Stimulated activated CD4-positive, alpha-beta T cell treated with anti-CD3 and anti-CD28 coated beads, Interleukin-4, amount 100 ng/mL, for 48 hours (primary cell): ENCODE measurements at places on chromosomes 5 and 9.

GRCh38 chr5:123997064-123997461 is 485.1 kb downstream of the CSNK1G3 start:
- no peak for DNase-seq

DNA sequence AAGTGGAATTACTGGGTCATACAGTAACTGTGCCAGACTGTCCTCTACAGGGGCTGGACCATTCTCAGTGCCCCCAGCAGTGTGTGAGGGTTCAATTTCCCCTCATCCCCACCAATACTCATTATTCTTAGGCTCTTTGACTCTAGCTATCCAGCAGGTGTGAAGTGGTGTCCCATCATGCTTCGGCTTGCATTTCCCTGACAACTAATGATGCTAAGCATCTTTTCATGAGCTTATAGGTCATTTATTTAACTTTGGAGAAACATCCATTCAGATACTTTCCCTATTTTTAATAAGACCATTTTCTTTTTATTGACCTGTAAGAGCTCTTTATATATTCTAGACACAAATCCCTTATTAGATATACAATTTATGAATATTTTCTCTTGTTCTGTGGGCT is 63.6 kb downstream of the ADAMTS2 start:
- DNase-seq, result no peak

GRCh38 chr5:168312606-168313295 is 21.3 kb downstream of the WWC1 start:
- no peak for DNase-seq

- no peak for DNase-seq
Measured at GRCh38 chr5:53537711-53538110, 22.7 kb upstream of the NDUFS4 start.

DNA sequence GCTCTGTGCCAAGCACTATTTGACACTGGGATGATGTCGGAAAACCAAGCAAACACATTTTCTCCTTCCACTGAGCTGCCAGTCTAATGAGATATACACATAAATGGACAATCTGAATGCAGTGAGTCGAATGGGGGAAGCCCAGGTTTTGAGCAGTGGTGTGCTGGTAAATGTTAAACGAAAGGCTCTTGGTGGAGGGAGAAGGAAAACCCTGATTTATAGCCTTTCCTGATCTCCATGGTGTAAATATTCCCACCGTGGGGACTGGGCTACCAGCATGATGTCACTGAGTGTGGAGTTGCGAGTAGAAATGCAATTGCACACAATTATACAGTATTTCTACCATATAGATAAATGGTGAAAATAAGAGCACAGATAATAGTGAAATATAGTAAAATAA is 5.0 kb upstream of the GSN start:
- no peak for DNase-seq

GRCh38 chr9:129496473-129497004 is 124.4 kb downstream of the C9orf50 start:
- peak; percentile 76 for DNase-seq

GRCh38 chr5:106454651-106455415 is 1215.9 kb downstream of the EFNA5 start:
- DNase-seq, result no peak

- DNase-seq, result no peak
Measured at GRCh38 chr9:123290764-123291163, 22.4 kb upstream of the STRBP start.

- no peak for DNase-seq
Measured at GRCh38 chr5:142259758-142260157, 65.1 kb downstream of the SPRY4 start.

GRCh38 chr9:110064803-110065202 is 143.2 kb downstream of the C9orf152 start:
- no peak for DNase-seq

DNA sequence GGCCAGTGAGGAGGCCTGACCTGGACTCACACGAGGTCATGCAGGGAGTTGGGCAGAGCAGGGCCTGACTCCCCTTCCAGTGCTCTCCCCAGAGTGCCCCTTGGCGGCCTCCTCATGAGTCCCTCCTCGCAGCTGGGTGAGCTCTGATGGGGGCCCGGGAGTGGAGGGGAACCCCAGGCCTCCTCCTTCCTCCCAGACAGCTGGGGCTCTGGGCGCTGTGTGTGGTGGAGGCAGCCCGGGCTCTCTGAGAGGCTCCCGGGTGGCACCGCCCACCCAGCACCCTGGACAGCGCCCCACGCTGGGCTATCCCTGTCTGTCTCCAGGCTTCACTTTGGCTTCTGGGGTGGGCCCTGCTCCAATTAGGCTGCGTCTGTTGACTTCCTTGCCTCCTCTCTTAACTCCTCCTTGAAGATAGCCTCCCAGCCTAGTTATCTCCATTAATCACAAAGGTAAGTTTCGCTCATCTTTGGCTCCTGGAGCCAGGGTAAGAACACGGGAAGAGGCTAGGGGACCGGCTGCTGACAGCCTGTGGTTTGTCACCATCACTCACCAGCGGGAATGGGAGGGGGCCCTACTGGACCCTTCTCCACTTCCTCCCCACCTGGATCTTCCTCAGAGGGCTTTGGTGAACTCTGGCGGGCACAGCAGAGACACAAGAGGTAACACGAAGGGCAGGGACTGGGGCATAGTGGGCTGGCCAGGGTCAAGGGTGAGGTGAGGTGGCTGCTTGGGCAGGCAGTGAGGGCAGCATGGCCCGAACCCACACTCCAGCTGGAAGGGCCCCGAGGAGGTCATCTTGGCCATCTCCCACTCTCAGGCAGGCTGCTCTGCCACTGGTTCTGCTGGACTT is 13.1 kb downstream of the PSD2 start:
- DNase-seq, result peak; percentile 23

GRCh38 chr5:142036918-142037317 is 24.1 kb upstream of the GNPDA1 start:
- no peak for DNase-seq

- no peak for DNase-seq
Measured at GRCh38 chr5:148467958-148468357, 84.2 kb downstream of the FBXO38 start.

DNA sequence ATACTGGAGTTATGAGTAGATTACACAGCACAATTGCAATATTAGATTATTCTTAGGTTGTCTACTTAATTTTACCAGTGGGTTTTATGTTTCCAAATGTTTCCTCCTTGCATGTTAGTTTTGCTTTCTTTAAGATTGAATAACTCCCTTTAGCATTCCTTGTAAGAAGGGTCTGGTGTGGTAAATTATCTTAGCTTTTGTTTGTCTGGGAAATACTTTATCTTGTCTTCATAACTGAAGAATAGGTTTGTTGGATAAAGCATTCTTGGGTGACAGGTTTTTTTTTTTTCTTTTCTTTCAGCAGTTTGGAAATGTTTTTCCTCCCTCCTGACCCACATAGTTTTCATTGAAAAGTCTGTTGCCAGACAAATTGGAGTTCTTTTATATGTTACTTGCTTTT is 531.1 kb downstream of the ANXA1 start:
- DNase-seq, result no peak

DNA sequence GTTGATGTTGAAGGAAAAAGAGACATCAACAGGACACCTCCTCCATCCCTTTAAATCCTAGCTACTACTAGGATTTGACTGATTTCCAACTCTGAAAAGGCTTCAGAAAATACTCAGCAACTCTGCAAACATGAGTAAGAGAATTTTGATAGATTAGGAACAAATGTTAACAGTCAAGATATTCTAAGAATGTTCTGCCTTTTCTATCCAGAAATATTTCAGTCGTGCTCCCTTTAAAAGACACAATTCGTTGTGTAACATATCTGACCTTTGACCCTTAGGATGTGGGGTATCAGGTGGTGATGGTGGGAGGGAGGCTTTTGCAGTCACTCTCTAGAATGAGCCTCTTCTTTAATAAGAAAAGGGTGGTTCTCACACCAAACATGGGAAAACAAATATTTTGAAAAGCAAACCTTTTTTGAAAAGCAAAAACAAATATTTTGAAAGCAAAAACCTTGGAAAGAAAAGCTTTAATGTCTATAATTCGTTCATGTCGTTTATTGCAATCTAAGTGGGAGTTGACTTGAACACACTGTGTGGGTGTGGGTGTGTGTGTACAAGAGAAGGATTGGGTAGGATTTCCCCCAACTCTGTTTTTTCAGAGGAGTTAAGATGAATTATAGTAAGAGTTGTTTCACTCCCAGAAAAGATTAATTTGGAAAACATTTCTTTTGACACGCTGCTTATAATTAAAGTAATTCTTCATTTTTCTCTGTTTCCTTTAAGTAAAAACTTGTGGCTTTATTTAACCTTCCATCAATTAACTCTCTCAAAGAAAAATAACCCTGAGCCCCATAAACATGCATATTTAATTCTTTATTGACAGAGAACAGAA is 152.8 kb downstream of the TMEM167A start:
- no peak for DNase-seq

DNA sequence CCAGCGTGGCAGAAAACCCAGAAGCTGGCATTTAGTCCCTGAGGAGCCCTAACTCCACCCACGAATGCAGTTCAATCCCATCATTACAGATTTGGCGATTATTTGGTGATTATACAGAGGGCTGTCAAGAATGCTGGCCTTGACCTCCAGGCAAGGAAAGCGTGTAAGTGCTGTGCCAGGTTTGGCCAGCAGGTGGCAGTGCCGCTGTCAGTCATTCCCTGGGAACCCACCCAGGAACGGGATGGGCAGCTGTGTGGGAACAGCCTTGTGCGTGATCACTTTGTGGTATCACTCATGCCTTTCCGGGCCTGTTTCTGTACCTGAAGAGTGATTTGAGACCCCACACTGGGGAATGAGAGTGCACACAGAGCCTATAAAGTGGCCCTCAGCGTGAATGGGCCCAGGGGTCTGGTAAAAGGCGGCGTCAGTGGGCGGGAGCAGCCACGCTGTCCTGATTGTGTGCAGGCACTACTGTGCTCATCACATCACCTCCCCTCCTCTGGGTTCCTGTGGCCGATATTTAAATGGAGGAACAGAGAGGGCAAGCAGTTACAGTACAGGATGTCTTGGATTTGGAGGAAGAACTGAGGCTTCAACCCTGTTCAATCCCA is 215.6 kb downstream of the ROR2 start:
- peak; percentile 37 for DNase-seq

DNA sequence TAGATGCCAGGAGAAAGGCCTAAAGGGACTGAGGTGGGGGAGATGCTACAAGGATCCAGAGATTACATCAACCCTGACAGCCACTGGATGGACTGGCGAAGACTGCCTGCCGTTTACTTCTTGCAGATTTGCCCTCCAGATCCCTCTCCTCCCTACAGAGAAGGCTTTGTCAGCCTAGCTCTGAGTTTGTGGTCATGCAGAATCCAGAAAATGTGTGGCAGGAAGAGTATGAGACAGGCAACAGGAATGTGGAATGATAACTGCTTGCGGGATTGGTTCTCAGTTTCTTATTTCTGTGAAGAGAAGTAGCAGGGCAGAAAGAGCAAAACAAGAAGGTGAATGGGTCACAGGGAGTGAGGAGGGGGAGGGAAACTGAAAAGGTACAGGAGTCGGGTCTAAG is 129.6 kb downstream of the TLE1 start:
- no peak for DNase-seq

- DNase-seq, result no peak
Measured at GRCh38 chr5:161085056-161085455, 233.0 kb upstream of the ATP10B start.

DNA sequence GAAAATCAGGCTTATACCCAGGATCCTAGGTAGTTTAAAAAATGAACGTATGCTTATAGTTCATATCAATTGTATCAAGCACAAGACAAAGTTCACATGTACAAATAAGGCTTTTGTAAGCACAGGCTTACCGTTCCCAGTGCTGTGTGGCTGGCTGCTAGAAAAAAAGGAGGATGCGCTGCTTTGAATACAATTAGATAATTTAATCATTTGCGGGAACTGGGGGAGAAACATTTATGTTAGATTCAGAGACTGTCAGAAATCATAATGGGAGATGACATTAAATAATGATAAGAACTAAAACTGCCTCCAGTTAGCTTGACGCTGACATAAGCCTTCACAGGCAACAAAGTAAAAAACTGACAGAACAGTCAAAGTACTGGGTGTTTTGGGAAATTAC is 93.2 kb downstream of the FNBP1 start:
- DNase-seq, result no peak

DNA sequence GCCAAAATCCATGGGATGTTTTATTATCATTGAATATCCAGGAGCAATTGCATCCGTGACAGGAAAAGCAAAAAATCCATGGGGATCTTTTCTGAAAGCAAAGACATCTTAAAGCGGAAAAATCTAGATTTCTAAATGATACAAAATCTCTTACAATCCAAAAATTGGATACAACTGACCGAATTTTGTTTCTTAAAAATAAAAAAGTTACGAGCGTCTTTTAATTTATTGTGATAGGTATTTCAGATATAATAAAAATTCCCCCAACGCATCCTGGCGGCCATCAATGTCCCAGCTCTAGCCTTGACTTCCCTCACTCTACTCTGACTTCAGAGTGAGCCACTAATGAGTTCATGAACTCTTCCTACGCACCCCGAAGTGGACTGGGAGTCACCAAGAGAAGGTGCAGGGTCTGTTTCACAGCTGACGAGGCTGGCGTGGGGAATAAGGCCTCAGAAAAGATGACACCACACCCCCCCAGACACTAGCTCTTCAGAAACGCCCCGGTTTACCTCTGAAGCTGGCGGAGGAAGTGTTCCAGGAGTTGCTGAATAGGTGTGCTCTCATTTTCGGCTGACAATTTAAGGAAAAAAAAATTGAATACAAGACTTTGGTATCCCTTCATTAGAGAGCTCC is 3.4 kb downstream of the BRD9 start:
- DNase-seq, result no peak

DNA sequence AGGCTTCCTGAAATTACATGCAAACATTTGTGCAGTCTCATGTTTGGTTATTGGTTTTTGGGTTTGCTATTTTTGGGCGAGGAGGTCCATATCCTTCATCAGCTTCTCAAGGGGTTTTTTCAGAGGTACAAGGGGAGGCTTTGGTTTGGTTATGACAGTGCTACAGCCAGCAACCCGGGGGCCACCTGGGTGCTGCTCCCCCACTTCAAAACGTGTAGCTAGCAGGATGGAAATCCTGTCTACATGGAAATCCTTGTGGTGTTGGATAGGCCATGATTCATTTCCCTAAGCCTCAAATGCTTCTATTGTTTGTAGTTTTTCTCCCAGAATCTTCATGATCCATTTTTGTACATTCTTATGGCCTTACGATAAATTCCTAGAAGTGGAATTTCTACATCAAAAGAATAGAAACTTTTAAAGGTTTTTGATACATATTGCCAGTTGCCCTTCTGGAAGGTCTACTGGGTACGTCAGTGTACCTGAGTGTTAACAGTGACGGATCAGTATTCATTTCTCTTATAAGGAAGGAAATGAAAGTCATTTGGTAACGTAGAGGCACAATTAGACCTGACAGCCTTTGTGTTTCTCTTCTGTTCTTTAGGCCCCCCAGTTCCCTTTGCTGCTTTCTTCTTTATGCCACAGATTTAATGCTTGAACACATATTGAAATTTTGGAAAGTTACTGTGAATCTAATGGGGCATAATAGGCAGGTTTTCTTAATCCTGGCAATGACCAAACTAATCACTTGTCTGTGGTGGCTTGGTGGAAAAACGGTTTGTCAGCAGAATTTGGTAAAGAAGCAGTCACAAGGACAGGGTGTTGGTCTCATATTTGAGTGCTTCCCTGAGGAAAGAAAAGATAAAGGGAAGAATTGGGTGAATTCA is 69.7 kb upstream of the ABL1 start:
- DNase-seq, result peak; percentile 11
